ENCODE measurements at places on chromosomes 4 and X.

- DNase-seq, result no peak
Measured at GRCh38 chr4:173119818-173120217, 48.8 kb upstream of the GALNT7 start.

DNA sequence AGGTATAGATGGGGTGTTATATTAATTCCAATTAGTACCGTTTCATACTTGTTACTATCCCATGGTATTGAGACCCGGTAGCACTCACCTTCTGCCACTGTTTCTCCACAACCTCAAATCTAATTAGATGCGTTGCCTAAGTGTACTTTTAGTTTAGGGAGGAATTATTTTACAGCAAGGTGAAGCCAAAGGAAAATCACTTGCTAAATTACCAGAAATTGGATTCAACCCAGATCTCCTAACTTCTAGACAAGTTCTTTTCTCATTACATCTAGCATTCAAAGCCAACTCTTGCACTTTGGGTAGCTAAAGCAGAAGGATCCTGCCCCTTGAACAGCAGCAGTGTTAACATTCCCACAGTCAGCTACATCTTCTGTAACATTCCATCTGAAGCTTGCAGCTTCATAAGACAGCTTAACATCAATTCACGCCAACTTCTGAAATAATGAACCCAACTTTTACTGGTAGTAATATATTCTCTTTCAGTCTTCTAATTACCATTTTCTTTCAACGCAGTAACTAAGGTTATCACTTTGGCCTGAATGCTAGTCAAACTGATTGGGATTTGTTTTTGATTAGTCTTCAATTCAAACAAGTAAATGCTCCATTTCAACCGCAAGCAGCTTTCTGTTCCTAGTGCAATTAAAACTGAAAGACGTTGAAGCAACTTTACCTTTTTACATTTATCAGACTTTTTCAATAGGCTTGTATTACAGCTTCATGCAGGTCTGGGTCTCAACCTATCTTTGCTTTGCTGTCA lies 934 bp upstream of the SEC31A start:
- no peak for DNase-seq

DNA sequence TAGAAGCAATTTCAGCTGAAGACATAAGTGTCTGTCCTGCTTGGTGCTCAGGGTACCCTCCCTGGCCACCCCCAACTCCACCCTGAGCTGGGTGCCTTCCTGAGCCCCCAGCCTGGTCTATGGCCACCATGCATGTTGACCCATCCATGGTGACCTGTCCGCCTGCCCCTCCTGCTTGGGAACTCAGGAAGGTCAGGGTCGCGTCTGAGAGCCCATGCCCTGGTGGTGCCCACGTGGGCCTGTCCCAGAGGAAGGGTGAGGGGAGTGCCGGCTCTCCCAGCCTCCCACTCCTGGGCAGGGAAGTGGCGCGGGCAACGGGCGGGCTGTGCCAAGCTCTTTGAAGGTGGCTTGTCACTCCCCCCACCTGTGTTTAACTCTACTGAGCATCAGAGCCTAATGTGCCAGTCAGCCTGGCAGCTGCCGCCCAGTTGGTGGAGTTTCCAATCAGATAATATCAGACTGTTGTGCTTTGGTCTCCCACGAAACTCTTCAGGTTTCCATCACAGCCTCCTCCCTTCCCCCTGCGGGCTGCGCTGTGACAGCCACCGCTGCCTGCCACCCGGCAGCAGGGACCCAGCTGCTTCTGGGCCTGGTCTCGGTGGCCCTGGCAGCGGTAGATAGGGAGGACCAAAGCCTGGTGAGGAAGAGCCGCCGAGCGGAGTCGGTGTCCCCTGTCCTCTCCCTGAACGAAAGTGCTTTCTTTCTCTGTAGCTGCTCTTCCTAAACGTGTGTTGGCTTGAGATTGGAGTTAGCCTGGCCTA lies 4.8 kb downstream of the SH3BP2 start:
- DNase-seq, result no peak

GRCh38 chrX:30533835-30534234 lies 43.7 kb downstream of the TASL start:
- DNase-seq, result no peak

GRCh38 chrX:9286234-9286633 lies 178.6 kb upstream of the TBL1X start:
- no peak for DNase-seq

DNA sequence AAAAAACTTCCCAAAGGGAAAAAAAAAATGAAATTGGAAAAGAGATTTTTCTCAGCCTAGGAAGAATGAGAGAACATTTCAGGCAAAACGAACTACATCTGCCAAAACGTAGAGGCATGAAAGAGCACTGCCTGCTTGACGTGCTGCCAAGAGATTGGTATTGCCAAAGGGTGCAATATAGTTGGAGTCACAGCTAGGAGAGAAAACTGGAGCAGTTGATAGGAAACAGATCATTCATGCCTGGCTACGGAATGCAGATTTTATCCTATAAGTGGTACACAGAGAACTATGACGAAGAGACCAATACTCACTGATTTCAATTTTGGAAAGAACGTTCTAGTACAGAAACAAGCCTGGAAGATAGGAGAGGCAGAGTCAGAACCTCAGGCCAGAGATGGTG lies 68.4 kb upstream of the IQCM start:
- DNase-seq, result no peak

DNA sequence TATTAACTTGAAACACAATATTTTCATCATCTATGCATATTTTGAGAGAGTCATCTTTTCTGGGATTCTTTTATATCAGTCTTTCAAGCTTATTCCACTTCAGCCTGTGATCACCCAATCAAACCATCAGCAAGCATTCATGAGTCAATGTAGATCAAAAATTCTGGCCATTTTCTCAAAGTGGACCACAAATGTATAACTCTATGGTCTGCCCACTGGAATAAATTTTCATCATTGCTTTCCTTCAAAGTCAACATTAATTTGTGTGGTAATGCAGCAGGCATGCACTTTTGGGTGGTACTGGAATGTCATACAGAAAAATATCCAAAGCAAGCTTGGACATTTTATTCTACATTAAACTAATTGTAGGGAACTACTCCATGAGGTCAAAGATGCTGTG lies 1013.0 kb downstream of the STIM2 start:
- DNase-seq, result no peak

DNA sequence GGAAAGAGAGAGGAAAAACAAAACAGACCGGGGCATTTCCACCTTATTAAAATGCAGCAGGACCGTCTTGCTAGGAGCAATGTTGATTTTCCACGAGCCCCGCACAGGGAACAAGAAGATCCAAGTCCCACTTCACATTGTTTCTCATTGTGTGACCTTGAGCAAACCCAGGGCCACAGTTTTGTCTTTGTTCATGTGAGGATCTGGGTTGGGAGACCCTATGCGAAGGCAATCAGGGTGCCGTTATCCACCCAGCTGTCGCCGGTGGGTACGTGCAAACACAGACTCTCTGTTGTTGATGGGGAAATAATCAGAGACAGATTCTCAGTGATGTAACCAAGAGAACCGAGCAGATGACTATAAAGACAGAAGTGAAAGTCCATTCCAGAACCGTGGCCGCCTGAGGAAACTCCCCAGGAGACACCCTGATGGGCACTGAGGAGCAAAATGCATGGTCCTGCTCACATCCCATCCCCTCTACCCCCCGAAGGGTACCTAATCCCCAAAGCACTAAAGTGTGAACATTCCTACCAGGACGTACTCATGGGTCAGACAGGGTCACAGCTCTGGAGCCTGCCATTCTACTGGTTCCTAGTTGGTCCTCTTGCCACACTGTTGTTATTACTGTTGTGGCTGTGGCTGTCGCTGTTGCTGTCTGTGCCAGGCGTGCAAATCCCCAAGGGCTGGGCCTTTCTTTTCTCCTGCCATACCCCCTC lies 102.7 kb upstream of the RBPJ start:
- DNase-seq, result no peak

DNA sequence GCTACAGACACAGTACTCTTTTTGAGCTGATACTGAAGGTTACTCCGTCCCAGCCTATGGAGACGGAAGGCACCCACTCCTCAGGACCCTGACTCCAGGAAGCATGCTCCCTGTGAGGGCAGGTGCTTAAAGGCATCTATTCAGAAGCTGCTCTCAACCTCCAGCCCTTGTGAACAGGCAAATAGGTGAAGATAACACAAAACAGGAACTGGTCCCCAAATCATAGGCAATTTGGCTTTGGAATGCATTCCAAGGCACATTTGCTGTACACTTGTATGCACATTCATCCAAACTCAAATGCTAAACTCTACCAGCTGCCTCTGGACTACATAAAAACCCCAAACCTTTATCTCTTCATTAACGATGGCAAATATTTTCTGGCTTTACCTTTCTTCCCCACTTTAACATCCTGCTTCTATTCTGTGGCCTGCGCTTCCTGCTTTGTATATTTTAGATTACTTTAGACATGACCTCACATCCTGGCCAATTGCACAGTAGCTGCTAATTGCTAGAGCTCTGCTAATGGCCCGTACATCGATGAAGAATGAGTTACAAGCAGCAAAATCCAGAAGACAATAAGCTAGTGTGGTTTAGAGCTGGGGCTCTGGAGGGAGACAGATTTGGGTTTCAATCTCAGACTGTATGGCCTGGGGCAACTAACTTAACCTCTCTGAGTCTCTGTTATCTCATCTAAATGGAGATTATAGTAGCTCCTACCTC lies 3.2 kb downstream of the SEL1L3 start:
- DNase-seq, result no peak

DNA sequence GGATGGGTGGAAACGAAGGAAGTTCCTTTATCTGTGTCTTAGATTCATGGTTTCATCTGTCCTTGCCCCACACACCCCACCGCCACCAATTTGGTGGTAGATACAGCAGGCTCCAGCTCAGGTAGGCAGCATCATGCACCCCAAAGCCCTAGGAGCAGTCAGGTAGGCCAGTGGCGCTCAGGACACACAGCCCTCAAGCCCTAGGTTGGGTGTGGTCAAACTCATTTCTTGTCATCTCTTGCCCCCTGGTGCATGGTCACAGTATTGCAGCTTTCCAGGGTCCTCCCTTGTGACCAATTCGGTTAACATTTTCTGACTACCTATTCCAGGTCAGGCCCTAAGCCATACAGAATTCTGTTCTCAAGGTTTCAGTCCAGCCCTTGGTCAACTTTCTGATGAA lies 14.5 kb upstream of the PRRG3 start:
- DNase-seq, result no peak

- no peak for DNase-seq
Measured at GRCh38 chrX:38898261-38898660, 97.0 kb downstream of the MID1IP1 start.

DNA sequence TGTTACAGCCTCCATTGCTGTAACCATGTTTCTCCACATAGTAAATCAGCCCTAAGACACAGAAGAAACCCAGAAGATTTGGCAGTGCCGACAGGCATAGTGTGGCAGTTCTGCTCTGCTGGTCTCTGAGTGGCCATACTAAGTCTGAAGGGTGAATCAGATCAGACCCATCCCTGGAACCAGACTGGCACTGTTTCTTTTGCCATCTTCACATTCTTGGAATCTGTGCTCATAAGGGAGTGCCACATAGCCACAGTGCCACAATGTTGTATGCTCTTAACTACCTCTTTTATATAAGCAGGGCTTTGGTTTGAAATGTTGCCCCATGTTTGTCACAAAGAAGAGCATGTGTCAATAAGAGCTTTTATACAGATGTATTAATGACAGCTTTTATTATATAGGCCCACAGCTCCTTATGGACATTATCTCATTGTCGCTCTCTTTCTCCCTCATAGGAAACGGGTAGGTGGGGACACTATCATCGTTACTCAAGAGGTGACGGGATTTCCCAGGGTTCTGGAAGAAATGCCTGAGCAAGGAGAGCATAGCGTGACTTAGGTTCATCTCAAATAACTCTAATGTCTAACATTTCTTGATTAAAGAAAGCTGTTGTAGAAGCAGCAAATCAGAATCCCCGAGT lies 128.2 kb downstream of the CBR4 start:
- no peak for DNase-seq

DNA sequence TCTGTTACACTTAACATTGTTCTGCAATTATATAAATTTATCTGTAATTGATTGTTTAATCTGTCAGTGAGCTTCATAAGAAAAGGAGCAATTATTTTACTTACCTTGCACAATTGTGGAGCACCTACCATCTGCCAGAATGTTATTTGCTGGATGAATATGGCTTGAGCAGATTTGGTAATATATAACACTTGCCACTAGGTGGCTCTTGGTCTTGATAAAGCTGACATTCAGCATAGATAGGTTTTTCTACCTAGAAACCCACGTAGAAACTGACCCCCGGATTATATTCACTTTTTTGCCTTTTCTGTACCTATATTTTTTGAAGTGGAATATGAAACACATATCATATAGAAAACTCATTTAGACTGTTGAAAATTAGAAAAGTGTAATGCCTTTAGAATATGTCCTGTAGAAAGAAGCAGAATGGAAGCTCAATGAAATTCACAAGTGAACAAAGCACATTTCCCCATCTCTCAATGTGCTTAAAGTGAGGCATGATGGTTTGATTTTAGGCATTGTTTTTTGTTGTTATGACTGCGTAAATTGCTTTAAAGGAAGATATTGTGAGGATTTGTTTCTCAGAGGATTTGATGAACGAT lies 9.5 kb downstream of the RBPJ start:
- no peak for DNase-seq

DNA sequence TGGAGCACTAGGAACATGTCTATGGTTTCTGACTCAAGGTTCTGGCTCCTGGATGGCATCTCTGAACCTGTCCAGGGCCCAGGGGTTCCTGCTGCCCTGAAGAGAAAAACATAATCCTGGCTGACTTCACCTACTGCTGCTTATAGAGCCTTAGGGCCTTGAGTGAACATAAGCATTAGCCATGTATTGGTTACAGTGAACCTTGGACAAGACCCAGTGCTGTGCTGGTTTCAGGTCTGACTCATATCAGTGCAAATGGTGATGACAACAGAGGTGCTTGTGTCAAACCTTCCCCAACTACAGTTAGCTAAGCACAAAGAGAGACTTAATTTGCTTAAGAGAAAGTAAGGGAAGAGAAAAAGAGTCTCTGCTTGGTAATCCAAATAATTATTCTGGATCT lies 1047.2 kb downstream of the GLUD2 start:
- DNase-seq, result no peak

DNA sequence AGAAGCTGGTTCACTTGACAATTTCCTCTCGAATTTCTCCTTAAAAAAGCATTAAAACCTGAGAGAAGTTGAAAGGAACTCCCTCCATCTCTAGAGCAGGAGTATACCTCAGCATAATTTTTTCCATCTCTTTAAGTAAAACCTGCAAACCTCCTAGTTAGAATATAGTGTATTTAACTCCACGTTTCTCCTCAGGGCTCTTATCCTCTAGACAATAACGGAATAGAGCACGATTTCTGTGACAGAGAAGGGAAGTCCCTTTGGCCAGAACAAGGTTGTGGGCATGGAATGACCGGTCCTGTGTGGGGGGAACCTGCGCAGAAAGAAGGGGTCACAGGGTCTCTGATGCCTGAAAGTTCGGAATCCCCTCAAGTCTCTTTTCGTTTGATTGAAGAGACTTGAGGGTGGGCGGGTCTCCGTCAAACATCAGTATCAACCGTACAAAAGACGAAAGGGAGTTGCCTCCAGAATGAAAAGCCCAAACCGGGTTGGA lies 697 bp downstream of the ZNF280C start:
- DNase-seq, result no peak

GRCh38 chr4:36997727-36998126 lies 246.8 kb upstream of the NWD2 start:
- no peak for DNase-seq

GRCh38 chr4:126737899-126738526 lies 894.7 kb upstream of the INTU start:
- DNase-seq, result no peak

GRCh38 chrX:40079572-40079971 lies 18.2 kb downstream of the BCOR start:
- no peak for DNase-seq

- DNase-seq, result no peak
Measured at GRCh38 chr4:151952137-151952536, 191.3 kb upstream of the GATB start.

Measured in NCI-H1048 (cell line).